GM23338 (cell line): ENCODE measurements at places on chromosomes 12 and 14. TPM values are rescaled to one million over a fixed set of nuclear protein-coding genes. Genes with fewer than 3 reads are reported as not detected.

Gene SAV1
- polyA plus RNA-seq = 72.7 and 74.2 TPM in 2 replicates

DNA sequence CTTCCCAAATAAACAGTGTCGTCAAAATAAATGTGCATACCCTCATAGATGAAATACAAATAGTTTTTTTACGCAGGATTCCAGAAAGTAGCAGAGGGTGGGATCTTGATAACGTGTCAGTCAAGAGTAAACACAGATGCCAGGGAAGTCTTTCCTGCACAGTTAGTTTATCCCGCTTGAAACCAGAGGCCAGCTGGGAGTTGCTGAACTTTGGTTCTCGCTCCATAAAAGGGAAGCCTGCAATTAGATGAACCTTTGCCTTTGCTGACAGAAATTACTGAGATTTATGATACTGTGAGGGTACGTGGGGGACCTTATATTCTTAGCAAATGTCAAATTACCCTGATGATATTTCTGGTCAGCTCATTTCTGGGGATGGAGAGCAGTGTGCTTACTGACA, 18.9 kb downstream of the FAR2 start:
- DNase-seq = no peak

Gene LHX5
- 0.16 and 0.18 TPM in 2 replicates for polyA plus RNA-seq

DNA sequence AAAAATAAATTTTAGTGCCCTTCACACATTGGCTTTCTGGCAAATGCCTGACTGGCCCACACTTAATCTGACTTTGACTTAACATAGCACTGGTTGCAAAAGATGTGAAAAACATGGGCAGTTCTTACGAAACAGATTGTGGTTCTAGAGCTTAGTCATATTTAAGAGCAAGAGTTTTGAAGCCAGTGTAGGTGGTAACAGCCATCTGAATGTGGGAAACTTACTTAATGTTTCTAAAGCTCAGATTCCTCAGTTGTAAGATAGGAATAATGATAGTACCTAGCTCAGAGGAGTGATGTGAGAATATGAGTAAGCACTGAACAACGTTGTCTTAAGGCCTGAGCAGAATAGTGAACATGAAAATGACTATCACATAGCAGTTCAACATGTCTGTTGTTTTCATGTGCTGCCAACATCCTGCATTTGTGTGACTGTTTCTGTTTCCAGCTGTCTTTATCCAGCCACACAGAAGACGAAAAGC, 262.7 kb downstream of the SYT1 start:
- DNase-seq = no peak

DNA sequence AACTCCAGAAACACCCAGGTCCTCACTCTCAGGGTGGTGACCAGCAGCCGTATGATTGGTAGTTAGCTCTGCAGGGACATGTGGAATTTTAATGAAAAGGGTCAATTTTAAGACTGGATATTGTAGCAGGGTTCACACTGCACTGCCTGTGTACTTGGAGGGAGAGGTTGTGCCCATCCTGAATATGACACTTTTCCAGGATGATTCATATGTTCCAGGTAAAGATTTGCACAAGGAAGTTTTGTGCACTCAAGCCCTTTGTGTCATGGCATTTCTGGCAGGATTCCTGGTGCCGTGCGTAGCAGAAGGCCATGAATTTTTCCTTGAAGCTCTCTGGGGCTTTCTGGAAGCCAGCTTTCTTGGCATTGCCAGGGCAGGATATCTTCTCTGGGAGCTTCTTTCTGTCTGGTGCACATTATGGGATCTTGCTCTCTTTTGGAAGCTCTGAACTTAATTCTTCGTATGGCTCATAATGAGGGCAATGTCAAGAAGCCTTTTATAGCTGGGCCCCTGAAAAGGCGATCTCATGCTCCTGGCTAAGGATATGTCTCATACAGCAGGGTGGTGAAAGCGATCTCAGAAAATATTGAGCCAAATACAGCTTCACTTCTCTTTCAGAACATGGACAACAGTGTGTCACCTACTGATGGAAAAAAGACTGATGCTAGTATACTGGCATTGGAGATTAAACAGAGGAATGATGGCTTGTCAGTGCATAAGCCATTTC, 1133.9 kb downstream of the AACS start:
- DNase-seq = no peak

Gene CD27
- 0.49 and 0.53 TPM in 2 replicates for polyA plus RNA-seq

- no peak for DNase-seq
These were observed 33.8 kb downstream of the TRAFD1 start for GRCh38 chr12:112159146-112159541.

DNA sequence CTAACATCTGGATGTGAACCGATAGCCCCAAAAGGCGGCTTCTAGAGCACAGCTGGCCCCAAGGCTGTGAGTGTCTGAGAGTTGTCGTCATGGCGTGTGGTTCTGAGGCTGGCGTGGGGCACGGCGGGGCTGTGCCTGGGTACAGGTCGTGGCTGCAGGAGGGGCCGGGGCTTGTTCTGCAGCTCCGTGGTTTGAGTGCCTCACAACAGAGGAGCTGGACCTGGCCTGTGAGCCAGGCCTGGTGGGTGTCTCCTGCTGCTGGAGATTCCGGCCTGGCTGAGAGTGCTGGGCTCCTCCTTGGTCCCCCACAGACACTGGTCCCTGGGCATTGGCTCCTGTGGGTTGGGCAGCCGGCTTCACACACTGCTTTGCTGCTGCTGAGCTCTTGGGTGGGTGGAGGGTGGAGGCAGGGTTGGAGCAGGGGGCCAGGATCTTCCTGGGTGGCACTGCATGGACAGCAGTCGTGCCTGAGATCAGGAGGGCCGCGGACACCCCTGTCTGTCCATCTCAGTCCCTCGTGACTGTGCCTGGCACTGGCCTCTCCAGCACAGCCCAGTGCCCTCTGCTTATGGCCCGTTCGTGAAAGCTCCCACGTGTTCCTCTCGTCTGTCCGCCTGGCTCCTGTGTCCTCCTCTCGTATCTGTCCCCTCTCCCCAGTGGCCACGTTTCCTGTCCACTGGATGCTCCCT, 31.8 kb upstream of the TEX22 start:
- no peak for DNase-seq

DNA sequence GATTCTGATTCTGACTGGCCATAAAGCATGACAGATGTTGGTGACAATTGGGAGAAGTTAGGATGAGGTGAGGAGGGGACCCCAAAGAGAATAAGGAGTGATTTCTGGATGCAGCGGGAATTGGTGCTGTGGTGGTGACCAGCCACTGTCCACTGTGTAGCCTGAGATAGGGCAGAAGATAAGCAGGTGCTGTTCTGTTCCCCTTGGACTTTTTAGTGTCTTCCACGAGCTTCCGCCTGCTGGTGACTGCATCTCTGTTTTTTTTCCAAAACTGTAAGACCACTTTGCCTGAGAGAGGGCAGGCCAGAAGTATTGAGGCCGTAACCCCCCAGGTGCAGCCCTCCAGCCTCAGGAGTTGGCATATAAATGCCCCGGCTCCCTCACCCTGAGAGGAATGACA, 161.2 kb upstream of the MYL2 start:
- no peak for DNase-seq

Gene GZMH
- polyA plus RNA-seq = not detected in 2 replicates

DNA sequence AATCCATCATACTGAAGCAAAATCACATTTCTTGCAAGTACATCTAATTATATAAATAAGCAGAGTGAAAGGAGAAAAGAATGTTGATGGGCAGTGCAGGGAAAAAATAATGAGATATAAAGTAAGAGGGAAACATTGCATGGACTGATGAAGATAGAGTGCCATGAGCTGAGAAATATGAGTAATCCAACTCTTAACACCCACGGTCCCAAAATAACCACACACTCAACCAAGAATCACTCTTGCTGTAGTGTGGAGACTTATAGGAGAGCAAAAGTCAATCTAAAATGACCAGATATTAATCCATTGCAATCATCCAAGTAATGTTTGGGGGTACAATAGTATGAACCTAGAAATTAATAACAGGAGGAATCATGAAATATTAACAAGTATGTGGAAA, 40.2 kb downstream of the MYF5 start:
- DNase-seq = no peak

DNA sequence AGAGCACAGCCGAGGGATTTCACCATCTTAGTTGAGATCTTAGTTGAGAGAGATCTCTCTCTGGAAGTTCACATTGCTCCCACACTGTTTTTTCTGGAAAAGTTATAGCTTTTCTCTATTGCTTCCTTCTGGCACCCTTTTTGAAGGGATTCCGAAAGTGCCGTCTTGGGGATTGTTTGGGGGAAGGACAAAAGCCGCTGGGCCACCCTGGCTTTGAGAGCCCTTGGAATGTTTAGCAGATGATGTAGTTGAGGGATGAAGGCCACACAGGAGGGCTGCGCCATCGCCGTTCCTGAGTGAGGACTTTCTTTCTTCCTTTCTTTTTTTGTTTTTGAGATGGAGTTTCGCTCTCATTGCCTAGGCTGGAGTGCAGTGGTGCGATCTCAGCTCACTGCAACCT, 17.7 kb downstream of the PLEKHG3 start:
- no peak for DNase-seq

DNA sequence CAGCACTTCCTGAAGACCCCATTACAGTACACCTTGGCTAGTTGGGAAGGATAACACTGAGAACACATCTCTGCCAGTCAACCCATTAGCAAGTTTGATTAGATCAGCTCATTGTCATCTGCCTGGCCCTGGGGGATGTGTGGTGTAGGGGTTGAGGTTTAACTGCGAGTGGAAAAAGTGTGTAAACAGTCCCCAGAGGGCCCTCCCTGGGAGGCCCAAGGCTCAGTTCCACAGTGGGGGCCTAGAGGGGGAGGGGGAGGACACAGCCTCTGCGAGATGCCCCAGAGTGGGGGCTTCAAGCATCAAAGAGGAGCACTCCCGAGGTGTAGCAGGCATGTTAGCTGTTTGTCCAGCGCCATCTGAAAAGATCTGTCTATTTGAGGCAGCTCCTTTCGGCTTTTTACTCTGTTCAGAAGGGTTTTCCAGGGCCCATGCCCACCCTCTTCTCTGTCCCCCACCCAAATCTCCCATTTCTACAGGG, 344 bp downstream of the LPAR5 start:
- no peak for DNase-seq

DNA sequence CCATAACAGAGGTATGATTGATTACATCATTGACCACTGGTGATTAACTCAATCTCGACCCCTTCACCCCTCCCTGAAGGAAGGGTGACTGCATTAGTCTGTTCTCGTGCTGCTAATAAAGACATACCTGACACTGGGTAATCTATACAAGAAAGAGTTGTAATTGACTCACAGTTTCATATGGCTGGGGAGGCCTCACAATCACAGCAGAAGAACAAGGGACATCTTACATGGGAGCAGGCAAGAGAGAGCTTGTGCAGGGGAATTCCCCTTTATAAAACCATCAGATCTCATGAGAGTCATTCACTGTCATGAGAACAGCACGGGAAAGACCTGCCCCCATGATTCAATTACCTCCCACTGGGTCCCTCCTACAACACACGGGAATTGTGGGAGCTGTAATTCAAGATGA, 55.9 kb upstream of the TMCC3 start:
- no peak for DNase-seq

Gene CBLN3
- polyA plus RNA-seq = 0.19 and 0.23 TPM in 2 replicates

GRCh38 chr14:76582447-76582846, 178.8 kb upstream of the VASH1 start:
- no peak for DNase-seq

- no peak for DNase-seq
These were observed 51.3 kb downstream of the CCDC85C start for GRCh38 chr14:99552572-99553216.

GRCh38 chr12:116421785-116422538, 137.2 kb upstream of the MAP1LC3B2 start:
- no peak for DNase-seq

DNA sequence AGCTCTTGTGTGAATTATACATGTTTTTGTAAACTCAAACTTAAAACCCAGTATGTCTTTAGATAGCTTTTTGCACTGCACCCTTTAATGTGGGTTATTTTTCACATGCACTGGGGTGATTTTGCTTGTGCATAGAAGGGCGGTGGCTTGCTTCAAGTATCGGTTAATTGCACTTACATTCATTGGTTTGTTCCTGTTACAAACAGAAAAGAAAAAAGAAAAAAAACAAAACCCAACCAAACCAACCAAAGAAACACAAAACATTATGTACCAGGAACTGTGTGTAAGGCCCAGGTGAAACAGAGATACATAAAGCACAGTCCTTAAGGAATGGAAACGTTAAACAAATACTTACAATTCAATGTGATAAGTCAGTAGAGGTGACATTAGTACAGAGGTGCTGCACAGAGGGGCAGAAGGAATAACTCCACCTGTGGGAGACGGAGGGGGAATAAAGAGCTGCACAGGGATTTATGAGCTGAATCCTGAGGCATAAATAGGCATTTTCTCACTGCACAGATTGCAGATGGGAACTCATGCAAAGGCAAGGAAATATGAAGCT, 151.4 kb downstream of the KTN1 start:
- DNase-seq = no peak

Gene SLCO1B1
- 0.31 and 0.50 TPM in 2 replicates for polyA plus RNA-seq
